ENCODE measurements at places on chromosomes 11 and 22.
A peak's percentile ranks its signal among the peaks of the same experiment; 100 is the strongest.

GRCh38 chr11:134756811-134757540 is 344.9 kb upstream of the B3GAT1 start:
- no peak for DNase-seq

DNA sequence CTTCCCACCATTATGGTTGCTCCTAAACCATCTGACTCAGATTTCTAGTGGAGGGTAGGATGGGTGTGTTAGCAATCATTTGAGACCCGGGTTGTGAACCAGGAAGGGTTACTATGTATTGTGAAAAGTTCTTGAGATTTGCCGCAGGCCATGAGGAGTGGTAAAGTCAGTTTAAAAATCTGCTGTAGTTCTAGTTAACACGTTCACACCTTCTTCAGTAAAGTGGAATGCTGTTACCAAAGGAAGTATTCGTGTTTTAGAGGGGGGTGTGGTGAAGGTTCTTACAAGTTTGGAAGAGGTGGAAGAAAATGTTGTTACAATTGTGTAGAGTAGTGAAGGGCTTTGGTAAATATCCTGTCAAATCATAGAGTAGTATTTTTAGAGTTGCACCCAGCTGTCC is 2.6 kb downstream of the MTMR3 start:
- DNase-seq: no peak

GRCh38 chr11:117717485-117718314 is 79.3 kb downstream of the DSCAML1 start:
- DNase-seq: peak; percentile 82

- DNase-seq: no peak
These were observed 52.4 kb upstream of the TYR start for GRCh38 chr11:89125298-89125697.

DNA sequence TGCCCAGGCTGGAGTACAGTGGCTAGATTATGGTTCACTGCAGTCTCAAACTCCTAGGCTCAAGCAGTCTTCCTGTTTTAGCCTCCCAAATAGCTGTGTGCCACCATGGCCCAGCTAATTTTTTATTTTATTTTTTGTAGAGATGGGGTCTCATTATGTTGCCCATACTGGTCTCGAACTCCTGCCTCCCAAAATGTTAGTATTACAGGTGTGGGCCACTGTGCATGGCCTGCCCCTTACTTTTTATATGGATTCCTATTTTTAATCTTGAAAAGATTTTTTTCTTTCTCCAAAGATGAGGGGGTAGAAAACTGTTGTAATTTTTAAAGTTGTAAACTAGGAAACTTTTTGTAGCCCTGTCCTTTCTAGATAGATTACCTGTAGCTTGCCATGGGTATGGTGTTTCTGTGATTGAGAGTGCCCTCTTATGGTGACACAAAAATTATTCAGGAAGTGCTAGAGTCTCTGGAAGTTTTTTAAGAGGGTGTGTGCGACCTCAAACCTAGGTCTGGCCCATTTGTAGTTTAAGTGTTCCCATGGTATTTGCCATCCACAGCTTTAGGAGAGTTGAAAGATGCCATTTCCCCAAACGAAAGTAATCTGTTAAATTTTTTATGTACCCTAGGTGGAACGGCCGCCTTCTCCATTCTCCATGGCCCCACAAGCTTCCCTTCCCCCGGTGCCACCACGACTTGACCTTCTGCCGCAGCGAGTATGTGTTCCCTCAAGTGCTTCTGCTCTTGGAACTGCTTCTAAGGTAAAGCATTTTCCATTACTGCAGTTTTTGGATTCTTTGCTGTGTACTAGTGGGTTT is 32.4 kb downstream of the MCAM start:
- DNase-seq: no peak

DNA sequence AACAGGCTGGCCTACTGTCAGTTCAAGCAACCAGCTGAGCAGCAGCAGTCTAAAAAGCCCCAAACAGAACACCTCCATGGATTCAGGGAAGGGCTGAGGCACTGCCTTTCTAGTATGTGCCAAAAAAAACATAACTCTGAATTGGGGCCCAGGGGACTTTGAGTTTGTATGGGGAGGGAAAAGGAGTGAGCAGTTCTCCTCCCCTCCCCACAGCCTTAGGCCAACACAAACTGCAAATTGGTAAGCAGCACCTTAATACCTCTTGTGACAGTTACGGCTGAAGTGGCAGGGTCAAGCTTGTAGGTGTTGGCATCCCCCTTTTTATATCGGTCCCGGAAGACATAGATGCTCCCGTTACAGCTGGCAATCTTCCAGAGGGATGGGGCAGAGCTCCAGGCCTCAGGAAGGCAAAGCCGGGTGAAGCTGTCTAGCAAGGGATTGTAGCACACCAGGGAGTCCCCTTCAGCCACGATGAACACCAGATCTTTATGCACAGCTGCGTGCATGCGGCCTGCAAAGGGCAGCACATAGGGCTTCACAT is 6.0 kb downstream of the KBTBD4 start:
- peak; percentile 50 for DNase-seq

- DNase-seq: no peak
These were observed 406.2 kb upstream of the CADM1 start for GRCh38 chr11:115910379-115910778.

Measured in upper lobe of right lung (tissue), 1 donor.